ENCODE measurements at places on chromosomes 11 and 22.

- no peak for DNase-seq
These were observed 149.5 kb downstream of the COMMD9 start for GRCh38 chr11:36139767-36140166.

DNA sequence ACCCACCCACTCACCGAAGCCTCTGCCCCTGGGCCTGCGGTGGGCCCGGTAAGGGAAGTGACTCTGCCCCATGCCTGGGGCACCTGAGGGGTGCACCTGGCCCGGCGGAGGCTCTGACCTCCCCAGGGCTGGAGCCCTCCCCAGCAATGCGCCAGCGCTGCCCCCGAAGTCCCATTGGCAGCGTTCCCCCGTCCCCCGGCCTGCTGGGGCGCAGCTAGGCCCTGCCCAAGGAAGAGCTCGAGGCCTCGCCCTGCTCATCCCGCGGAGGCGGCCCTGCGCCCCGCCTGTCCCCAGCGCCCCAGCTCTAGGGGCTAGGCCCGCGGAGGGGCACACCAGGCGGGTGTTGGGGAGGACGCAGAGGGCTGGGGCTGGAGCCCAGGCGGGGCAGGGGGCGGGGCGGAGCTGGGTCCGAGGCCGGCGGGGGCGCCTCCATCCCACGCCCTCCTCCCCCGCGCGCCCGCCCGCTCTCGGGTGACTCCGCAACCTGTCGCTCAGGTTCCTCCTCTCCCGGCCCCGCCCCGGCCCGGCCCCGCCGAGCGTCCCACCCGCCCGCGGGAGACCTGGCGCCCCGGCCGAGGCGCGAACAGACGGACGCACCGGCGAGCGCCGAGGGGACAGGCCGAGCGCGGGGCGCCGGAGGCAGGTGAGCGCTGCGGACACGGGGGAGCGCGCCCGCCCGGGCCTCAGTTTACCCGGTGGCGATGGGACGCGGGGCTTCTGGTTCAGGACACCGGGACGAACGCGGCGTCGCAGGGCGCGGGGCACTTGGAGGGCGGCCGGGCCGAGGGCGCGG is at the start of gene EPS8L2:
Gene EPS8L2, plus strand, starts transcription at position 586 of the 793 bp plus-strand sequence. CDS start 3,177 bp downstream, outside the sequence.
- no peak for DNase-seq

- no peak for DNase-seq
These were observed 56.0 kb downstream of the SLC1A2 start for GRCh38 chr11:35363246-35363801.

GRCh38 chr11:86577644-86578636 is 94.5 kb downstream of the ME3 start:
- DNase-seq: no peak

- no peak for DNase-seq
These were observed 7.6 kb upstream of the MSANTD2 start for GRCh38 chr11:124807660-124808270.

GRCh38 chr11:47264521-47264920 is 5.4 kb upstream of the MADD start:
- DNase-seq: no peak

DNA sequence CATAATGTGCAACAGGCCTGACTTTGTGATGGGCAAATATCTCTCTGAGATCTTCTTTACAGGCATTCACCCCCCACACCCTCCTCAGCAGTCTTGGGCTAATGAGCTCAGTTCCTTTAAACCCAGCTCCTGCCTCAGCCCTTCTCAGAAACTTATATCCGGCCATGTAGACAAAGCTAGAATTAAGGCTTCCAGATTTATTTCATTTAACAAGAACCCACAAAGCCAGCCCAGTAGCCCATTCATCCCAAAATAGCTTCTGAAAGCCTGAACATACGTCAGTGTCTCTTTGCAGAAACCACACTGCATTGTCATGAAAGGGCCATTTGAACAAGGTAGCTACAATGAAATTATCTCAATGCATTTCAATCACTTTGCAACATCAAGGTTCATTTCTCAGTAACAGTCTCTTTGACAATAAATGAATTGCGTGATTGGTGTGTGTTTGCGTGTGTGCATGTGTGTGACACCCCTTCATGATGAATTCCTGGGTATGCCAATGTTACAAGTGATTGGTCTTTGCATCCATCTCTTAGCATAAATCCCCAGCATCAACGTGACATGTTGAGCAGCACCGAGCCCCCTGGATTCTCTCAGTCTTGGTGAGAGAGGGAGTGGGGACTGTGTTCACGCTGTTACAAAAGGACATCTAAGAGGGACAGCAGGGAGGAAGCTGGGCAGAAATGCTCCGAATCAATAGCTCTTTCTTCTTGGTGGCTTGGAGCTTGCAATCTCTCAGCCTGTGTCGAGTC is 299.6 kb downstream of the KIRREL3 start:
- DNase-seq: no peak

GRCh38 chr11:13667245-13667644 is 1.2 kb upstream of the FAR1 start:
- no peak for DNase-seq

GRCh38 chr11:104705490-104706190 is 192.6 kb downstream of the CASP12 start:
- peak; percentile 1 for DNase-seq

GRCh38 chr22:22993184-22993583 is 77.1 kb upstream of the GNAZ start:
- no peak for DNase-seq

- no peak for DNase-seq
These were observed 429.4 kb upstream of the B3GAT1 start for GRCh38 chr11:134841411-134841810.

GRCh38 chr11:4191031-4191571 is 96.5 kb downstream of the RRM1 start:
- DNase-seq: no peak

DNA sequence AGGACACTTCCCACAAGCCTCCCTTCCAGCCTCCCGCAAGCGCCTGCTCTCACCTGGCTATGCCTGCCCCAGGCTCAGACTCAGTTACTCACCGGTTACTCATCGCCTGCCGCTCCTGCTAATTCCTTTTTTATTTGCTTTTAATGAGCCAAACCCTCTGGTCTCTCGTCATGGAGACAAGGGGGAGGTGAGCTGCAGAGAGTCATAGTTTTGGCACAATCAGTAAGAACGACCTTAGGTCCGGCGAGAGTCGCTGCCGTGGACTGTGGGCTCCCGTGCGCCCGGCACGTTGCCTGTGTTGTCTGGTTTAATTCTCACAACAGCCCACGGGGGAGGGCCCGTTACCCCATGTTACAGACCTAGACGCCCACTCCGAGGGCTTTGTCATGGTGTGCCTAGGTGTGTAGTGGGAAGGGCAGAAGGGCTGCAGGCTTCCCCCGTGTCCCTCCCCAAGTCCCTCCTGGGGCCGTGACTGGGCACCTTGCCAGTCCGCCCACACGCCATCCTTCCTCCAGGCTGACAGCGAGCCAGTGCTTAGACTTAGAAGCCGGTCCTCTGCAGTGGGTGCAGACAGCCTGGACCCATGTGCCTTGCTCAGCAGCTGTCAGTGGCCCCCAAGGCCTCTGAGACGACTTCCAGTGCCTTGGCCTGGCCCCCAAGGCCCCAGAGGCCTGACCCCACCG is 42.2 kb downstream of the WNT7B start:
- DNase-seq: no peak

DNA sequence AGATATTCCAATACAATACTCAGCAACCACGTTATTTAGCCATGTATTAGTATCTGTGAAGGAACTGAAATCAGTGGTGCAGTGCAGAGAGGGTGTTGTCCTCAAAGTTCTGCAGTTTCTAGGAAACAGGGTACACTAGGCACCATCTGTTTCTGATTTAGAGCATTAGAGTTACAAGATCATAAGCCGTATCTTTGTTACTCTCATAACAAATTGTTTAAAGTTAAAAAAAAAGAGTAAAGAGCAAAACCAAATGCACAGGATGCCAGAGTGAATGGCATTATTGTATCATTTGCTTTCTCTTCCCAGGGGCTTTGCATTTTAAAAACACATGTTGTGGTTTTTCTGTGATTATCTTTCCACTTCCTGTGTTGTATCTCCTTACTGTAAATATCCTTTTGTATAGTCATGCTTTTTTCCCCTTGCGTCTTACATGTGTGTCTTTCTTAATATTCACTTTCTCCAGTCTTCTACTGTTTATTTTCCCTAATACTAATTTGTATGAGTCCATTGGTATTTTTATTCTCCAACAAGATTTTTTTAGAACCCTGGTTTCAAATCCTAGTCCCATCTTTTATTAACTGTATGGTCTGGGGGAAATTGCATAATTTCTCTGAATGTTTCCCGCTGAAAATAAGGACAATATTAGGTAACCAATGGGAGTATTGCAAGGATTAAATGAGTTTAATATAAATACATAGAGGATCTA is 15.2 kb upstream of the NUP160 start:
- DNase-seq: no peak

DNA sequence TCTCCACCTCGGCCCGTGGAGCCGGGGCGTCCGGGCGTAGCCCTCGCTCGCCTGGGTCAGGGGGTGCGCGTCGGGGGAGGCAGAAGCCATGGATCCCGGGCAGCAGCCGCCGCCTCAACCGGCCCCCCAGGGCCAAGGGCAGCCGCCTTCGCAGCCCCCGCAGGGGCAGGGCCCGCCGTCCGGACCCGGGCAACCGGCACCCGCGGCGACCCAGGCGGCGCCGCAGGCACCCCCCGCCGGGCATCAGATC is 439 bp downstream of the YAP1 start:
- DNase-seq: peak; percentile 29

- no peak for DNase-seq
These were observed 85.0 kb downstream of the RPL27A start for GRCh38 chr11:8767466-8768142.

DNA sequence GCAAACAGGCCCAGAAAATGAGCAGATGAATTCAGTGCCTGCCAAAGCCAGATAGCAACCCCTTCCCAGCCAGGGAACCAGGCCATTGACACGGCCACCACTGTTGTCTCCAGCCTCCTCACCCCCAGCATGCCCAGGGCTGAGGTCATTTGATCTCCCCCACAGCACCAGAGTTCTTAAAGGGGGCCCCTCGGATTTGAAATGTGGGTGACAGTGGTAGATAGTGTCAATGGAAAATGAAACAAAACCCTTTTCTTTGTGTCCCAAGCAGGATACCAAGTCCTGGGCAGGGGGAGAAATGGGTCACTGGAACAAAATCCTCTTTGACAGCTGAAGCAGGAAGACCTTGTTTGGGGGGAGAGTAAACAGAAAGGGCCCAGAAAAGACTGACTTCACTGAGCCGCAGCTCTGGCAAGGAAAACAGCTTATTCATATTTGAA is 14.3 kb upstream of the ACCSL start:
- no peak for DNase-seq

GRCh38 chr22:46397514-46397913 is 62.0 kb downstream of the TRMU start:
- DNase-seq: no peak

DNA sequence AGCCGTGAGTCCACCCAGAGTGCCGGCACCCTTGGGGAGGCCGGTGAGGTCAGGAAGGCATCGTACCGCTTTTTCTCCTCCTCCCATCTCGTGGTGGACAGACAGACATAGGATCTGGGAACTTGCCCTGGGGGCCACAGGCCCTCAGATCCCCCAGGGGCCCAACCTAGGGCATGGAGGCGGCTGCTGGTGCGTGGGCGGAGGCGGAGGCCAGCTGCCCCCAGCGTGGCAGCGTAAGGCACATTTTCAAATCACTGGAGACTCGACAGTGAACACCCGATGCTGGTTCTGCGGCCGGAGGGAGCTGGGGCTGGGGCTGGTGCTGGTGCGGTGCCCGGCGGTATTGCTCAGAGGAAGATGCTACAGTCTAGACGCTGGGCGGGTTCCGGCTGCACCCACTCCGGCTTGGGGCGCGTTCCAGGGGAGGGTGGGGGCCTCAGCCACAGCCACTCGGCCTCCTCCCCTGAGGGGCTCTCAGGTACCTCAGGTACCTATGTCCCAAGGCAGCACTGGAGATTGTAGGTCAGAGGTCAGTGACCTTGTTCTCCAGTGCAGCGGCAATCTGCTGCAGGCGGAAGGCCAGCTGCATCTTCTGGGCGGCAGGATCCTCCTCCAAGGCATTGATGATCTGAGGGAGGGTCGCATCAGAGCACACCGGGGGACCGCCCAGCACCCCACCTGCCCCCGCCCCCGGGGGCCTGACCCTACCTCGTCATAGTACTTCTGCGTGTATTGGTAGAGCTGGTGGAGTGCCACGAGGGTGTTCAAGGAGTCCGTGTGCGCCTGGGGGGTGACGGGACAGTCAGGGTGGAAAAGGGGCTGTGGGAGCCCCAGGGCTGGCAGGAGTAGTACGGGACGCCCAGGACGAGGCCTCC is 5.2 kb upstream of the MAPK11 start:
- DNase-seq: no peak

DNA sequence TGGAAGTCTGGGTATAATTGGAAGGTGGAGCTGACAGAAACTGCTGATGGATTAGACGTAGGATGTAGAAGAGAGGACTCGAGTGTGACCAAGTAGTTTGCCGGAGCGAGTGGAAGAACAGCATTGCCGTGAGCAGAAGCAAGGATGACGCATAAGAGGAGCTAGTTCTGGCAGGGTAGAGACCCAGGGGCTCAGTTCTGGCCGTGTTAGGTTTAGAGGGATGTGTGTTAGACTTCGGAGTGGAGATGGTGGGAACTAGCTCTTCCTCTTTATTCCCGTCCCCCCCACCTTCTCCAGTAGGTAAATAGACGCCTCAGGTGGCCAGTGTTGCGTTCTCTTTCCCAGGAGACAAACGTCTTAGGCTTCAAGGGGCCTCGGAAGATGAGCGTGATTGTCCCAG is 19.1 kb downstream of the TUB start:
- DNase-seq: no peak

- no peak for DNase-seq
These were observed 150.9 kb downstream of the SNX19 start for GRCh38 chr11:130765406-130765805.

DNA sequence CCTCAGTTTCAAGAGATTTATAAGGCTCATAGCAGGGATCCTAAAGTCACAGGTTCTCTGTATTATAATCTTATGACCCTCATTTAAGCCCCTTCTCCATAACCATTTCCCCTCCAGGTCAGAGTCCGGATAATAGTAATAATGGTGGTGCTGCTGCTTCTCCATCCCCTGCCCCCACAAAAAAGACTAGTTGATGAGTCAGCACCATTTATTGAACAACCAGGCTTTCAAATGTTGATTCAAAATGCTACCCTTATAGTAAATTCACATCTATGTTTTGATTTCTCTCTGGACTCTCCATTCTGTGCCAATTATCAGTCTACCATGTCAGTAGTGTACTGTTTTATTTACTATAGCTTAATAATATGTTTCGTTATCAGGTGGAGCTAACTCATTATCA is 17.6 kb upstream of the RIC3 start:
- no peak for DNase-seq

All from GM12892 (cell line).